Activated CD4-positive, alpha-beta T cell treated with anti-CD3 and anti-CD28 coated beads, Interleukin-2, Interleukin-6, amounts not matched to agents 100 ng/mL and 50 ng/mL, durations not matched to agents 16 hours and 8 hours (primary cell): ENCODE measurements at places on chromosomes 1 and 21.

DNA sequence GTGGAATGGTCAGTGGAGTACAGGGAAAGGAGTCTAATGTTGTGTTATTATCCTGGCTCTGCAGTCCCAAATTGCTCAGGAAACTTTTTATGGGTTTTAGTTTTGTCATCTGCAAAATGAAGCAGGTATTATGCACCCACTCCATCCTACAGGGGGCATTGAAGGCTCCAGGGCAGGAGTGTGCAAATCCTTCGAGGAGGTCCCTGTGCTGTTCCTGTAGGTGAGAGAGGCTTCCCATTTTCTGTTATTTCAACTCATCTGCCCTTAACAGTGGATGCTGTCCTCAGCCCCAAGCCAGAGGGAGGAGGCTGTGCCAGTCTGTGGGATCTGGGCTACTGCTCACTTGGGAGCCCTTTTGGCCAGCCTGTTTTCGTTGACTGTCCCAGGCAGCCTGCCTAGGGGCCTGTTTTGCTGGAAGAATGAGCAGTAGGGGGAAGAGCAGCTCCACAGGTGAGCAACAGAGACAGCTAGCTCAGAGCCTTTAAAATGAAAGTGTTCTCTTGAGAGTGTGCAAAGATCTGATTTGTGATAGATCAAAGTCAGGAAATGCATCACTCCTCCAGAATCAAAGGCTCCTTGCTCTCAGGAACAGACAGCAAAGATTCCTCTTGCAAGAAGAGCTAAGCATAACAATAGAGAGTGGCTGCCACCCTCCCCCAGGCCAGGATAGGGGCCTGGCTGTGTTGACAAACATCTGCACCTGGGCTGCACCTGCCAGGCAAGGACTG is 317.6 kb upstream of the PROX1 start:
- no peak for DNase-seq

- DNase-seq: no peak
Observed at GRCh38 chr1:231072041-231072440, 32.0 kb upstream of the FAM89A start.

DNA sequence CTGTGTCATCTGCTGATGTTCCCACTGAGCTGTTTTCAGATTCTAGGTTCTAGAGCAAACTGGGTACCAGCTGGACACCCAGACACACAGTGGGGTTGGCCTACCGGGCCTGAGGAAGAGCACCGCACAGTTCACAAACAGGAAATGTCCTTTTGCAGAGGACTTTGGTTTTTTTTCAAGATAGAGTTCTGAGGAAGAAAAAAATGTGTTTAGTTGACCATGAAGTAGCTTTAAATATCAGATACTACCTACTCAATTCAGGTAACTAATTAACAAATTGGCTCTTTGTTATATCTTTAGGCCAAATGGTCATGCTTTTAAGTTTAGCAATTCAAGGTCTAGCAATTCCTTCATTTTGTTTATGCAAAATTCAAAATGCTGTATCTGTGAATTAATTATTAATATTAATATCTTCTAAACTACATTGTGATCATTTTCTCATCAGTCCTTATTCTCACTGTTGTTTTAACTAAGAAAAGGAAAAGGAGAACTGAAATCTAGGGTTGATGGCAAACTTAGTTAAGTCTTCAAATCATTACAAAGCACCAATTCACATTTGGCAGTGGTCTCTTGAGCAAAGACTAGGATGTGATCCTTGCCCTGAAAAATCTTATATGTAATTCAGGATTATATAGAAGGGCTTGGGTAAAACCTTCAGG is 17.2 kb upstream of the NCF2 start:
- DNase-seq: no peak

DNA sequence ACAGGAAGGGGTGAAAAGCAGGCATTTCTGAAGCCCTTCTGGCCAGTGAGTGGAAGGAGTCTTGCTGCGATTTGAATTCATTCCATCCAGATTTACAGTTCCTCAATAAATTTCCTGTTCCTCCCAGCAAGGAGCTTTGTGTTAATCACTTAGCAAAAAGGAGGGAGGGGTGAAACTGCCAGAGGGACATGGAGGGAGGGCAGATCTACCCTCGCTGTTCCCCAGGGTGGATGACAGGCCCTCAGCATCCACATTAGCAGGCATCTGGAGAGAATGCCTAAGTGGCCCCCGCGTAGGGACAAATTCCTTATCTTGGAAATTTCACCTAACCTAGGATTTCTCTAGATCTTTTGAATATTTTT is 1.2 kb downstream of the ETV3 start:
- no peak for DNase-seq

DNA sequence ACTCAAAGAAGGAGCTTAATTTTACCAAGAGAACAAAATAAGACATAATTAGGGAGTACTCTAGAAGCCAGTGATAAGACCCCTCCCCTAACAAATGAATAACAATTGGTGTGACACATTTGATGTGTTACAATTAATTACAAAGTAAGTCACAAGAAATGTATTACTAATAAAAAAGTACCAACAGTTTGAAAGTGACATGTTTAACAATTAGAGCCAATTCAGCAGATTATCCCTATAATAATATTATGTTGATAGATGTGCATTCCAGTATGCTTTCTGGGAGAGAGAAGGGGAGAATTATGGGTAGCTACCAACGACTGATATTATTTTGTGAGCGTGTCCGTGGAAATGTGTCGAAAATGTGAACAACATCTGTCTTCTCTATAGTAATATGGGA is 19.1 kb downstream of the CTSK start:
- DNase-seq: no peak

- DNase-seq: no peak
Observed at GRCh38 chr1:211589782-211590721, 11.1 kb upstream of the SLC30A1 start.

DNA sequence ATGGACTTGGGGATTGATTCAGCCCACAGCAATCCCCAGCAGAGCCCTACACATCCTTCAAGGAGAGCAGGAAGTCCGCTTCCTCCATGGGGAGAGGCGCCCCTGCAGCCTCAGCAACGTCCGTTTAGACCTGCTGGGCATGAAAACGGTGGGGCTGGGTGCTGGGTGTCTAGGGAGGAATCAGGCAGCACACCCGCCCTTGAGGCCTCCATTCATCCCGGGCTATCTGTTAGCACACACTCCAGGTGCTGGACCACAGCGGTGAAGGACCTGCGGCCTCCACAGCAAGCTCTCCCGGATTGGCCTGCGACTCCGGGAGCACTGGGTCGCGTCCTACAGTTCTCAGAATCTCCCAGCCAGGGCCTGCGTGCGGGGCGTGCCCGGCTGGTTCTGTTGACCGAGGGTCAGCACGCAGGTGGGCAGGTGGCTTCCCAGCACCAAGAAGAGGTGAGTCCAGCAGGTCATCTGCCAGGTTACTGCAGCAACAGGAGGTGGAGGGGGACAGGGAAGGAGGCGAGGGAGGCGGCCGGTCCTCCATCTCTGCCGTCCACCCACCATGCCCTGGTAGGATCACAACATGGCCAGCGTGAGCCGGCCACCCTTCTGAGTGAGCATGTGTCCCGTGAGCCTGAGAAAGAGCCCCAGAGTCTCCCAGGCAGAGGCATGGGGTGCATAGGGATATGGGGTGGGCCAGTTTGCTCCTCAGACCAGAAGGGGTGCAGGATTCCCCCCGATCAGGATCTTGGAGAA is 96.6 kb downstream of the RIPK4 start:
- no peak for DNase-seq

GRCh38 chr1:244118109-244118761 is 67.2 kb downstream of the ZBTB18 start:
- DNase-seq: no peak

DNA sequence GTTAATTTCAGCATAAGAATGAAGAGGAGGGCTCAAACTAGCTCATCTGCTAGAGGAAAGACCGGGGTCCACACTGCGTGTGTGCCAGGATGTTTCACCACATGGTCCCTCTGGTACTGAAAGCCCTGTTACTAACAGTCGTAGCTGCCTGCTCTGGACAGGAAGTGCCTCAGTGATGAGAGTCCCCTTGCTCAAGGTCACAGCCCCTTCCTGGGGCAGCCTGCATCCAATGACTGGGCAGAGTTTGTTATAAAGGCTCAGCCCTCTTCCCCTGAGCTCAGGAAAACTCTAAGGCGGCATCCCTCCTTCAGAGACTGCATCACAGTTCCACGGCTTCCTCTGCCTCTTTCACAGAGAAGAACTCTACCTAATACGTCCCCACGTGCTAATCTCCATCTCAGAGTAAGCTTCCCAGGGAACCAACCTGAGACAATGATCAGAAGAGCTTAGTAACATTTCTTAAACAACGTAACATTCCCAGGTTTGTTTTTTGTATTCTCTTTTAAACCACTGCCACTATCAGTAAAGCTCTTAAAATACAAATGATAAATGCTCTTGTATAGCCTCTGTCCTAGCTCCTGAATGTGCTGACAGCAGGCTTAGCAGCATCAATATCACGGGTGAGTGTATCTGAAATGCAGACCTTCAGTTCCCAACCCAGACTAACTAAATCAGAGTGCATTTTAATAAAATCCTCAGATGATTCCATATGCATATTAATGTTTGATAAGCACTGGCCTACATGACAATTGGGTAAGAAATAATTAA is 38.0 kb upstream of the ATP1A1 start:
- no peak for DNase-seq

- DNase-seq: no peak
Observed at GRCh38 chr1:6971048-6971447, 185.8 kb downstream of the CAMTA1 start.

DNA sequence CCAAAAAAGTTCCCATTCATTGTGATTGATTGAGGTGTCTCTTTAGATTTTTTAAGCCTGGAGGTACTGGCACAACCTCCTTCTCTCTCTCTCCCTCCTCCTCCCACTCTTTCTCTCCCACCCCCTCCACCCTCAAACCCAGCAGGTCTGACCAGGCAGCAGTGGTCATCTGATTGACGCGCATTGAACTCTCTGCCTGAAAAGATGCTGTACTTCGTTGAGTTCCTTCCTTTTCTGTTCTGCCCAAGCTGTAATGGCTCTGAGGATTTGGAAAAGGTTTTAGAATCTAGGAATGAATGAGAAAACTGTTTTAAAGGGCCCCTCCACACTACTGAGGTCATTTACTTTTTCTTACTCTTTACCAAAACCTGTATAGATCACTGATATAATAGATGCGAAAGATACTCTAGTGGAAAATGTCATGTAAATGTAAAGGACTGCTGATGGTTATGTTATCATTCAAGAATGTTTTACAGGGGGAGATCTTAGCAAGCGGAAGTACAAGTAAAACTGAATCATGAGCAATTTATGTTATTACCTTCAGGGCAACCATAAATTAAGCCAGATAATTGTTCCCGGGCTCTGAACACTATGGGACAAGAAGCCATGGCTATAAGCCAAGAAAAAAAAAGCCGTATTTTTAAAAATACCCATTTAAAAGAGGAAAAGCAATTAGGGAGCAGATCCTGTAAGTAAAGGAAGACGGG is 25.2 kb upstream of the DYRK1A start:
- DNase-seq: no peak
